ENCODE measurements at places on chromosomes 3 and 15.
A peak's percentile ranks its signal among the peaks of the same experiment; 100 is the strongest.

GRCh38 chr15:70187331-70187730, 89.6 kb upstream of the TLE3 start:
- no peak for DNase-seq

GRCh38 chr3:114057011-114057347, 442 bp downstream of the QTRT2 start:
- DNase-seq: no peak

- DNase-seq: no peak
Measured at GRCh38 chr3:27526614-27527315, 42.6 kb upstream of the SLC4A7 start.

DNA sequence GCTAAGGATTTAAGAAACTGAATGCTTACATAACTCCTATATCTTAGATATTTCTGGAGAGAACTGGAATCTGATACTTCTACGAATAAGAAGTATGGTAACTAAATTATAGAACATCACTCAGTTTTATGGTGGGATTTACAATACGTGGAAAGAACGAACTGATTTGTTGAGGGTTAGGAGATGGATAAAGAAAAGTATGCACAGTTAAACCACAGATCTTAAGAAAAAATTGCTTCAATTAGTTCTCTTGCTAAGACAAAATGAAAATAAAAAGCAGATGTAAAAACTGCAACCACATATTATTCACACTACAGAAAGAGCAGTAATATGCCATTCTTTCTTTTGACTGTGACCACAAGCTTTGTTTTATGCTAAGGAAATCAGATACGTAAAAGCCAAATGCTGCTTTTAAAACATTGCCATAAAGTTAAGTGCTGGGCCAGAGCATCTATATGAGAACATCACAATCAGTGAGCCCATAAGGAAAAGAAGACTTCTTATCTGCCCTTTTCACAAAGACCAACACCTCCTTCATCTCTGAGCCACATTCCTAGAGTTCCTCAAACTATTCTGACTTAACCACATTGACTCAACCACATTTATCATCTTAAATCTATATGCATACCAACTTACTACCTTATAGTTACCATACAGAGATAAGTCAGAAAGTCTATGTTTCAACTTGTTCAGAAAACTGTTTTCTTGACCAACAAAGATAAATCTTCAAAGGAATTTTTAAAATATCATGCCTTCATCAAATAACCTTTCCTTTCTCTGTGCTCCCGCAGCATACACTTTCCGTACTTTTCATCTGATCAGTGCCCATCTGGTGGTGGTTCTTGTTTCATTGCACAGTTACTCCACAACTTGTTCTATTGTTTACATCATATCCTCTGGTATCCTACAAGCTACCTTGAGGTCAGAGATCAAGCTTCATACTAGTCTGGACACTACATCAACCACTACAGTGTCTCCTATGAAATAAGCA, 61.7 kb downstream of the FSIP1 start:
- no peak for DNase-seq

DNA sequence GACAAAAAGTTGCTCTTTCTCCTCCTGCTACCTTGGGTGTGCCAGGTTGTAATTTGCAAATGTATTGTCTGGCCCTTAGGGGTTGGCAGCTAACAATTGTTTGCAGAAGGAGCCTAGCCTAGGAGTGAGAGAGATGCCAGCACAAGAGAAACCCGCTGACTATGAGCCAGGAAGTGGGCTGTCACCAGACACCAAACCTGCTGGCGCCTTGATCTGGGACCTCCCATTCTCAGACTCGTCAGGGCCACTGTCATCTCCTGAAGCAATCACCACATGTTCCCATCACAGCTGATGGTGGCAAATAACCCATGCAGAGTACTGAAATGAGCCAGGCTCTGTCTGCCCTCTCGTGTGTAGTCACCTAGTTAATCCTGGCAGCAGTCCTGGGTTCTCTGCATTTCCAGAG, 406.4 kb upstream of the NPAP1 start:
- no peak for DNase-seq

- DNase-seq: peak; percentile 80
Measured at GRCh38 chr15:77024273-77025082, 29.6 kb downstream of the PSTPIP1 start.

- peak; percentile 53 for DNase-seq
Measured at GRCh38 chr3:16337856-16338540, 73.0 kb downstream of the OXNAD1 start.

DNA sequence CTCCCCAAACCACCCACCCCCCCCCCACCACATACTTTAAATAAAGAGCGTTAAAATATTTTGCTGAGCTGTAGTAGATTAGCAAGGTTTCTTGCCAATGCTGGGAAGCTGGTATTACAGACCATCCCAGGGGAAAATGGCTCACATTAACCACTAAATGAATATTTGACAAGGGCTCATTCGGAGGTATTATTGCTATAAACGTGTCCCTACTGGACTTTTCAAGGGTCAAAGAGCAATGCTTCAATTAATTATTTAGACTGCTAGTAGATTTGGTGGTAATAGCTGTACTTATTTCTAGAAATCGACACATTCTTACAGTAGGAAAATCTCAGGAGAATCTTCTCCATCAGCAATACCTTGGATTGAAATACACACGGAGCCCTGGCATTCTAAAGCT, 5.2 kb downstream of the SOX2 start:
- no peak for DNase-seq
